Activated T-helper 2 cell treated with anti-CD3 and anti-CD28 coated beads, Interferon-gamma antibody, Interleukin-2, Interleukin-4, amounts not matched to agents 10 μg/mL and 5 μg/mL and 100 μg/mL, durations not matched to agents 14 hours and 24 hours and 36 hours (primary cell): ENCODE measurements at places on chromosomes 5 and 9.

DNA sequence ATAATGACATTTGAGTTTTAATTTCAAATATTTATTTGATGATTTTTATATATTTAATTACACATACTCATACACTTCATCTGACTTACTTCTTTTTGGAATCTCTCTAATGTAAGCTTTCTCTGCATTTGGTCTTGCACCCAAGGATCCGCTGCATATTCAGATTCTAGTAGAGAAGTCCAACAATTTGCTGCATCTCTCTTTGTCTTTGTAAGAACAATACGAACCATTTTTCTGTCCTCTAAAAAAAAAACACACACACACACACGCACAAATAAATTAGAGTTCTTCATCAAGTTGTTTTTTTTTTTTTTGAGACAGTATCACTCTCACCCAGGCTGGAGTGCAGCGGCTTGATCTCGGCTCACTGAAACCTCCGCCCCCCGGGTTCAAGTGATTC lies 3.1 kb downstream of the NUDCD2 start:
- DNase-seq: no peak

- no peak for DNase-seq
Measured at GRCh38 chr9:97480749-97481148, 20.7 kb upstream of the TMOD1 start.

- DNase-seq: no peak
Measured at GRCh38 chr9:126636983-126637798, 23.5 kb downstream of the LMX1B start.

DNA sequence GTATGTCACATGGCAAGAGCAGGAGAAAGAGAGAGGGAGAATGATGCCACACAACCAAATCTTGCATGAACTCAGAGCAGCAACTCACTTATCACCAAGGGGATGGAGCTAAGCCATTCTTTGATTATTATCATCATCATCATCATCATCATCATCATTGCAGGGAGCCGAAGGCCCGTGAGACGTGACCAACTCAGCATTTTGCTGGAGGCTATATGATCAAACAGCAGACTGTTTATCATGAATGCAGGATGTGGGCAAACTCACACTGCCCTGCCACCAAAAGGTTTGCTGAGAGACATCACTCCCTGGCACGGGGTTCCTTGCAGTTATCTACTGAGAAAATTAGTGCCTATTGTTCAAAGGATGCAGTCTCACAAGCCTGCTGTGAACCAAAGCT lies 8.6 kb upstream of the ZNF169 start:
- DNase-seq: no peak

GRCh38 chr9:95058795-95059386 lies 258.6 kb downstream of the FANCC start:
- no peak for DNase-seq

DNA sequence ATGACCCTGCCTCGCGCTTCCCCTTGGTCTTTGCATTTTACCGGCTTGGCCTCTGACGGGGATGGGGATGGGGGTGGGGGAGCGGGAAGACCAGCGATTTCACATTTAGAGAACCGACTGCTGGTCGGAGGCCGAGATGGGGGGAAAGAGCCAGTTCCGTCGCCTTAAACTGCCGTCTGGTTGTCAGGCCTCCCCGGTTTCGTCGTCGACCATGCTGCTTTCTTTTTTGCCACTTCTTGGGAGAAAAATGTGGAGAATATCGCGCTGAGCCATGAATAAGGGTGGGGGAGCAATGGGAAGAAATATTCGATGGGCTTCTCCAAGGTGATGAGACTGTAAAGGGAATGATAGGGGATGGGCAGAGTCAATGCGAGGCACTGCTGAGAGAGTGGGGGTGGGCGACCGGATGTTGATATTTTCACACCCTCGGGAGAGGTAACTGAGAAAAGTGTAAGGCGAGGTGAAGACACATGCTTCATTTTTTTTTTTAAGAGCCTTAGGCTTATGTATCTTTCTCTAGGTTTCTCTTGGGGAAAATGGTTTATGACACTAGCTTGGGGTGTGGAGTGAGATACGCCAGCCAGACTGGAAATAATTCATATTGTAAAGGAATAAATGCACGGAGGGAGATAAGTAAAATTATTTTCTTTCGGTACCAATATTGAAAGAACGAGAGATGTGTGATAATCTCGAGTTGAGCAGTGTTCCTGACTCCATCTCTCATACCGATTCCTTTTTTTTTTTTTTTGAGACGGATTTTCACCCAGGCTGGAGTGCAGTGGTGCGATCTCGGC lies 1.1 kb downstream of the KIF2A start:
- DNase-seq: peak; percentile 50

- no peak for DNase-seq
Measured at GRCh38 chr5:76414788-76415187, 11.7 kb downstream of the IQGAP2 start.

- peak; percentile 17 for DNase-seq
Measured at GRCh38 chr5:154858972-154859871, 795 bp downstream of the CNOT8 start.

GRCh38 chr9:100756217-100756616 lies 178.3 kb downstream of the CAVIN4 start:
- no peak for DNase-seq

DNA sequence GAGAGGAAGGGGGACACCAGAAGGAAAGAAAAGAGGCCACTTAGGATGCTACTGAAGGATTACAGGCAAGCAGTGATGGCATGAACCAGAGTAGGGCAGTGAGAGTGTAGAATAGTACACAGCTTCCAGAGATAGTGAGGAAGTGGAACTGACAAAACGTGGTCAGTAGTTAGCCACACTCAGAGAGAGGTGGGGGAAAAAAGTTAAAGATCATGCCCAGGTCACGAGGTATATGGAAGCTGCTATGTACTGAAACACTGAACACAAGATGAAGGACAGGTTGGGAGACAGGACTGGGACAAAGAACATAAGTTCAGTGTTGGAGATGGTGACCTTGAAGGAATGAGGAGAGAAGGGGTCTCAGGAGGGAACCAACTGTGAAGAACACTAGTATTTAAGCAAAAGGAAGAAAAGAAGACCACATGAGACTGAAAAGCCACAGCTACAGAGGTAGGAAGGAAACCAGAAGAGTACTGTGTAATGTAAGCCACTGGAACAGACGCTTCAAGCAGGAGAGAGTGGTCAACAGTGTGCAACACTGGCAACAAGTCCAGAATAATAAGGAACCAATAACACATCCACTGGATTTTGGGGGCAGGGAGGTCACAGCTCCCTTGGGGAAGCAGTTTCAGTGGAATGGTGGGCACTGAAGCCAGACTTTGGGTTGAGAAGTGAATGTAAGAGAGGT lies 45.5 kb downstream of the ELL2 start:
- DNase-seq: no peak

DNA sequence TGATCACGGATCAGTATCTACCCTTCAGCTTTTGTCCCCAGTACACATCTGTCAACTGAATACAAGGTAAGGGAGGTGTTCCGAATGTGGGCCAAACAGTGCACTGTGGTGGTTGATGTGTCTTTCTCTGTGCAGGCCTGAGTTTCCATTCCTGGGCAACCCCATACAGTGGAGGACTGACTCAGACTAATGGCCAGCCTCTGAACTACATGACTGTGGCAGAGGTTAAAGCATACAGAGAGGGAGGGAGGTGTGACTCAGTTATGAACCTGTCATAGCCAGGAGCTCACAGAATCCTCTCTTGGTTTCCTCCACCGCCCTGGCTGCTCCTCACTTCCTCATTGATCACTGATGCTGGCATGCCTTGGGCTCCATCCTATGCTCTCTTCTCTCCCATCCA lies 136.4 kb upstream of the TAS2R1 start:
- DNase-seq: no peak

DNA sequence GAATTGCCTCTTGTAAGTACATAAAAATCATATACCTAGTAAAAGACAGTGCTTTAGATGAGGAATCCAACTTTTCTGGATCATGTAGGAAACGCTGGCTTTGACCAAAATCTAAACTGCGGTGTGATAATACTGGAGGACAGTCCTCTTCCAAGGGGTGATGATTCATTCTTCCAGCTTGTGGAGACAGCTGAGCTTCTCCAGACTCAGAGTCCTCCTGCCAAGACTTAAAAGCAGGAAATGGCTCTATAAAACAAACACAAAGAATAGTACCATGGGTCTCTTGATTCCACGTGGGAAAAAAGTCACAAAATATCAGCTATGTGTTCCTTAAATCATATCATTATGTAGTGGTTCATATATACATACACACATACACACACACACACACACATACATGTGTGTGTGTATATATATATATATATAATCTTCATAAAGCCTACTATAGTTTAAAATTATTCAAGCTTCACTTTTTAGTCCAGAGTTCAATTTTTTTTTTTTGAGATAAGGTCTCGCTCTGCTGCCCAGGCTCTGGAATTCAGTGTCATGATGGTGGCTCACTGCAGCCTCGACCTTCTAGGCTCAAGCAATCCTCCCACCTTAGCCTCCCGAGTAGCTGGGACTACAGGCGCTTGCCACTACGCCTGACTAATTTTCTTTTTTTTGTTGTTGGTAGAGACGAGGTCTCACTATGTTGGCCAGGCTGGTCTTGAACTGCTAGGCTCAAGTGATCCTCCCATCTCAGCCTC lies 65.0 kb downstream of the PKD2L2 start:
- DNase-seq: no peak
